ENCODE measurements at places on chromosomes 16 and 17. TPM values are rescaled to one million over a fixed set of nuclear protein-coding genes. Genes with fewer than 3 reads are reported as not detected.

MT1H gene
- total RNA-seq = not detected

HBZ gene
- not detected for total RNA-seq

GRCh38 chr16:54059319-54059718 is 227.3 kb downstream of the IRX3 start:
- no peak for DNase-seq

RAB37 gene
- 83.3 TPM for total RNA-seq

CCL14 gene
- not detected for total RNA-seq

All from T-helper 17 cell (primary cell).